Large intestine (tissue), 12 donors: ENCODE measurements at places on chromosomes 2 and 18.

- DNase-seq = no peak
Observed at GRCh38 chr2:108074946-108075345, 88.6 kb downstream of the SLC5A7 start.

DNA sequence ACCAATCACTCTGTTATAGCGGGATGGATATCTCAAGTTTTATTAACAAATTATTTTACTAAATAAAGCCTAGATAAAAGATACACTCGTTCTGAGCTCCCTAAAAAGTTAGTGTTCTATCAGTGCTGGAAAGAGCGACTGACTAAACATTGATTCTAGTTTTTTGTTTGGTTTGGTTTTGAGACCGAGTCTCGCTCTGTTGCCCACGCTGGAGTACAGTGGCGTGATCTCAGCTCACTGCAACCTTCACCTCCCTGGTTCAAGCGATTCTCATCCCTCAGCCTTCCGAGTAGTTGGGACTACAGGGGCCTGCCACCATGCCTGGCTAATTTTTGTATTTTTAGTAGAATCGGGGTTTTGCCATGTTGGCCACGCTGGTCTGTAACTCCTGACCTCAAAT, 73.8 kb upstream of the CDCA7 start:
- DNase-seq = no peak

DNA sequence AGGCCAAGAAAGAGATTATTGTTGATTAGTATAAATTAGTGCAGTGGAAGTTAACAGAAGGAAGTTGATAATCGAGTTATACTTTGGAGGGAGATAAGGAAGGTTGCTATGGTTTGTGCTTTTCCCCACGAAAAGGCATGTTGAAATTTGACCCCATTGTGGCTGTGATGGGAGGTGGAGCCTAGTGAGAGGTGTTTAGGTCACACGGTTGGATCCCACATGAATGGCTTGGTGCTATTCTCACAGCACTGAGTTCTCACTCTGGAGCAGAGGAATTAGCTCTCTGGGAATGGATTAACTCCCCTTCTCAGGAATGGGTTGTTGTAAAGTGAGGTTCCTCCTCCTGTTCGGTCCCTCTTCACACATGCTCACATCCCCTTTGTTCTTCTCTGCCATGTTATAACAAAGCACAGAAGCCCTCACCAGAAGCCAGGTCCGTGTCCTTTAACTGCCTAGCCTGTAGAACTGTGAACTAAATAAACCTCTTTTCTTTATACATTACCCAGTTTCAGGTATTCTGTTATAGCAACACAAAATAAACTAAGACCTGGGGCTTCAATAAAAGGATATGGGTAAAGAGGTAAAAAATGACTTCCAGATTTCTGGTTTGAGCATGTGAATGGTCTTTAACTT, 21.9 kb downstream of the PIGN start:
- no peak for DNase-seq

GRCh38 chr2:220276741-220277444, 649.5 kb downstream of the SLC4A3 start:
- peak; percentile 3 for DNase-seq

DNA sequence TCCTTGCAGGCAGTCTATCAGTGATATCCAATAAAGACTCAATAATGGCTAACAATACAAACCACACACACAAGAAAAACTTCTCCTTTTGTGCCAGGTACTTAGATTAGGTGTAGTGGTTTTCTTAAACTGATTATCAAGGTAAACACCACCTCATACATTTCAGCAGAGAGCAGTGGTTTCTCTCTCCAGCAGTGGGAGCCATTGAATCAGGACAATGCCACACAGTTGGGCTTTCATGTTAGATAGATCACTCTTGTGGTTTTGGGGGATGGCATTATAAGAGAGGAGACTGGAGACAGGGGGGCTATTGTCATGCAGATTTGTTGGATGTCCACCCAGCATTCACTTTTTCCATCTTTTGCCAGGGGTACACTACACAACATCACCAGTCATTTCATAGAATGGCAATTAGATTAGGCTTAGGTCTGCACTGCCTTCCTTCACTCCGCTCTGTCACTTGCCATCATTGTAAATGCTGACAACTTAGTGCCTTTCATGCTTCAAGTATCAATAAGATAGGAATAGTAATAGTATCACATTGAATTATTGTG, 13.6 kb upstream of the IRS1 start:
- DNase-seq = peak; percentile 5

GRCh38 chr2:216299588-216299987, 72.7 kb downstream of the MARCHF4 start:
- DNase-seq = no peak

DNA sequence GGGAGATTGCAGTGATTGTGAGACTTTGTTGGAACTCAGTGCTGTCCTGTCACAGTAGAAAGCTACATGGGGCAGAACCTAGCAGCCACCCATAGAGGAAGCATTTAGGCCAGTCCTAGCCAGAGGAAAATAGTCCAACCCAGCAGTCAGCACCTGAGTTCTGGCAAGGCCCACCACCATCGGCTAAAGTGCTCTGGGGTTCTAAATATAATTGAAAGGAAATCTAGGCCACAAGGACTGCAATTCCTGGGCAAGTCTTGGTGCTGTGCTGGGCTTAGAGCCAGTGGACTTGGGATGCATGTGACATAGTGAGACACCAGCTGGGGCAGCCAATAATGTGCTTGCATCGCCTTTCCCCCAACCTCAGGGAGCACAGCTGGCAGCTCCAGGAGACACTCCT, 28.9 kb upstream of the ACTR2 start:
- DNase-seq = no peak

- no peak for DNase-seq
Observed at GRCh38 chr18:8433323-8433722, 175.9 kb upstream of the RAB12 start.

GRCh38 chr2:38866773-38867443, 8.8 kb downstream of the DHX57 start:
- no peak for DNase-seq

DNA sequence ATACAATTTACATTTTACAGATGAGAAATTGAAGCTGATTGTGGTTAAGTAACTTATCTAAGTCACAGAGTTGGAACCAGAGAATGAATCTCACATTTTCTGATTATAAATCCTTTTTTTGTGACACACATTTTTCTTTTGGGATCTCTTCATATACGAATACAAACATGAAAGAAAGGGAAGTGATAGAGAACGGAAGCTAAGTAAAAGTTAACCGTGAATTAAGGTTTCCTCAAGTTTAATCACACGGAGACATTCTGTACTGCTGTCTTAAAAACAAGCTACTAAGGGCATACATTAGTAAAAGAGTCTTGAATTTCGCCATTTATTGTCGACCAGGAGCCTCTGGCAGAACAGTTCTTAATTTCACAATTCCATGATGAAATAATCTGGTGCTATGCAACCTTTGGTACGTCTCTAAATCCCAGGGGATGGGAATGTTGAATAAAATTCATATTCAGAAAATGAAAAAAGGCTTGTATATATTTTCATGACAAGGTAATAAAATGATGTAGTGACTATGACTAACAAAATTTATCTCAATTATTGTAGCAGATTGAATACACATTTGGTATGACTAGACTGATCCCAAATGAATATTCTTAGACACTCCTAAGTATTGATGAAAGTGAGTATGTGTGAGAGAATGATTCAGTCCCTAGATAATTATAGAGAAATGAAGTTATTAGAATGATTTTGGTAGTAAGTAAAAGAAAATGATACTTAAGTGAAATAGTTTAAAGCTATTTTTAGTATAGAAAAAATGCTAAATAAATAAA, 40.3 kb upstream of the ZSWIM2 start:
- no peak for DNase-seq

GRCh38 chr18:1047406-1047805, 142.7 kb downstream of the ADCYAP1 start:
- DNase-seq = no peak

GRCh38 chr18:62017618-62018017, 124.8 kb upstream of the RNF152 start:
- peak; percentile 56 for DNase-seq

- DNase-seq = no peak
Observed at GRCh38 chr2:236981701-236982485, 103.8 kb upstream of the COPS8 start.

GRCh38 chr2:240555541-240556250, 2.1 kb downstream of the ANKMY1 start:
- no peak for DNase-seq

- DNase-seq = no peak
Observed at GRCh38 chr2:230840301-230840700, 24.4 kb upstream of the ITM2C start.

GRCh38 chr18:12911025-12911928, 27.2 kb upstream of the PTPN2 start:
- peak; percentile 20 for DNase-seq

- no peak for DNase-seq
Observed at GRCh38 chr2:89833780-89834117, 1142.3 kb downstream of the RPIA start.

GRCh38 chr2:552906-553305, 124.3 kb downstream of the TMEM18 start:
- no peak for DNase-seq

DNA sequence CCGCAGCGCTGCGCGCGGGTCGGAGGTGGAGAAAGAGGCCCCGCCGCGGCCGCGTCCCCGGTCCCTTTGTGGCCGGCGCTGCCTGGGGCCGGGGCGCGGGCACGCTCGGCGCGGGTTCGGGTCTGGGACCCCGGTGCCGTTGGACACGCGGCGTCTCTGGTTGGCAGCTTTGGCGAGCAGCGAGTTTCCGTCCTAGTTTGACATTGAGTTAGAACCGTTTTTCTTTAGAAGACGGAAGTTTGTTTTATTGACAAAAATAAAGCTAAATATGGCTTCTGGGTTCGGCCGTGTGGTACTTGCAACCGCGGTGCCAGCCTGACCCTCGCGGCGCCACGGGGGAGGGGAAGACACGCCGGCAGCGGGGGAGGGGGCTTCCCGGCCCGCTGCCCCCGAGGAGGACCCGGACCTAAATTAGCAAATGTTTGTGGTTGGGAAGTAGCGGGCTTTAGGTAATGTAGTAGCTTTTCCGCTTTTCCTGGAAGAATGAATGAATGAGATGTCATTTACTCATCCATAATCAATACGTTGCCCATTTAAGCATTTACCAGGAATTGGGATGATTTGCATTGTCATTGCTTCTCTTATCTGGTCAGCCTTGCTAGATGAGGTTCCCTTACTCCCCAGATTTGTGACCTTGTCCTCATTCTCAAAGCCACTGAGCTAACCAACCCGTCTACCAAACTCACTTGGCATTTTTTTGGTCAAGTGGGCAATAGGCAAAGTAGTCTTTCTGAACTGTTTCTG, 530 bp downstream of the GALNT1 start:
- DNase-seq = peak; percentile 53

DNA sequence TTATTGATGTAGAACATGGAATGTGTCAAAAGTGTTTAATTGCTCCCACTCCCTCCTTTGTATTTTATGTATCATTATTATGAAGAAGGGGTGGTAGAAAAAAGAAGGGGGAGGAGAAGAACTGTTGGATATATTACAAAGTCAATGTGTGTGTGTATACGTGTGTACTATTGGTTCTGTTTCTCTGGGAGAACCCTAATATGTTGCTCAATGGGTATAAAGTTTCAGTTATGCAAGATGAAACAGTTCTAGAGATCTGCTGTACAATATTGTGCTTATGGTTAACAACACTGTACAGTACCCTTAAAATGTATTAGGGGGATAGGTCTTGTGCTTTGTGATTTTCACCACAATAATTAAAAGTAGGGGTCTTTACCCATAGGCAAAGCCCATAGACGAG, 58.1 kb upstream of the ZC3H15 start:
- DNase-seq = peak; percentile 28

DNA sequence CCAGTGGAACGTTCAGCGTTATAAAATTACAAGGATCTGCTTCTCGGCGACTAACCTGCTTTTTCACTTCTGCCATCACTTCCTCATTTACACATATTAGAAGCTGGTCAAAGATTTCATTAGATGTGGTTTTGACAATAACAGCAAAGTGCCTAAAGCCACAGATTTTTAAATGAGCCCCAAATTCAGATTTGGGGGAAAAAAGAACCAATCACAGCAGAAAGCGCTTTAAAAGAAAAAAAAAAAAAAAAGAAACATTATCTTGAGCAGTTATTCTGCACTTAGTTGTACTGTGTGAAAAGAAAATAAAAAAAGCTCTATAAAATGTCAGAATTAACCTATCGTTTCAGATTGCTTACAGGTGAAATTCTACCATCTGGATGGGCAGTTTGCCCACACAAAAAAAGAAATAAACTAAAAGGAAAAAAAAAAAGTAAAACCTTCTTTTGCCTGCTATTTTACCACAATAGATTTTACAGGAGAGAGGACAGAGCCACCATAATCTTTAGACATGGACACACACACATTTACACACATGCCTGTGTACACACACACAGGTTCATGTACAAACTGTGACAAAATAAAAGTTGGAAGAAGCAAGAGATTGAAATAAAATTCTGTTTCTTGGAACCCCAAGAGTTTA, 167.2 kb downstream of the TCF4 start:
- no peak for DNase-seq

DNA sequence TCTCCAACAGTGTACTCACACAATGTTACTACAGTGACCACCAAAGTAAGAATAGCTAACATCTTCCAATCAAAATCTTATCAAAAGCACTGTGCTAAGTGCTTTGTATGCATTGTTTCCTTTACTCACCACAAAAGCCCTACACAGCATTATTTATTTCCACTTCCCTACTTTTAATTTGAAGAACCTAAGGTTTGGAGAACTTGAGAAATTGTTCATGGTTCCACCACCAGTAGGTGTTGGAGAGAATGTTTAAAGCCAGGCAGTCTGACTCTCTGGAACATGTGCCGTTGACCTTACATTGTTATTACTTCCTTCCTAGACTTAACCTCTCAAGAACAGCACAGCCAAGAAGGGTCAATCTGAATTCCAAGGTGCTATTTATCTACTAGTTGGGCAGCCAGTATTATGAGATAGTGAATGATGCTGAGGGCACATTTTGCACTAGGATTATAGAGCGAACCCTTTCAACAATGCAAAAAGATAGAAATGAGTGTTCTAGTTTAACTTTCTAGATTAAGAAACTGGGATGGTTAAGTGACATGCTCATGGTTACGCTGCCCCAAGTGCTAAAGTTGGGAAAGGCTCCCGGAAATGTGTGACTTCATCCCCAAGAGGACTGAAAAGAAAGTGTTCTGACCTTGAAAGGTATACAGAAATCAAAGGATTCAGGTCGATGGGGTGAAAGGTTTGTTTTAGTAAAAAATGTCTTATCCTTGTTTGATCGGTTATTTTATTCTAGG, 55.2 kb upstream of the FAM136A start:
- DNase-seq = no peak

GRCh38 chr2:128562471-128563347, 244.0 kb upstream of the HS6ST1 start:
- DNase-seq = no peak

- peak; percentile 28 for DNase-seq
Observed at GRCh38 chr2:112335600-112335999, 60.2 kb downstream of the ZC3H6 start.

GRCh38 chr2:175399326-175399725, 217.8 kb upstream of the ATP5MC3 start:
- no peak for DNase-seq

- DNase-seq = no peak
Observed at GRCh38 chr2:55489467-55490062, 30.0 kb upstream of the CFAP36 start.

- no peak for DNase-seq
Observed at GRCh38 chr2:68790600-68790999, 56.0 kb downstream of the ARHGAP25 start.

- DNase-seq = no peak
Observed at GRCh38 chr18:3103576-3103975, 90.6 kb upstream of the LPIN2 start.
